ENCODE measurements at places on chromosomes 1 and 21.

GRCh38 chr1:17678011-17678410, 77.1 kb upstream of the ACTL8 start:
- DNase-seq: no peak

DNA sequence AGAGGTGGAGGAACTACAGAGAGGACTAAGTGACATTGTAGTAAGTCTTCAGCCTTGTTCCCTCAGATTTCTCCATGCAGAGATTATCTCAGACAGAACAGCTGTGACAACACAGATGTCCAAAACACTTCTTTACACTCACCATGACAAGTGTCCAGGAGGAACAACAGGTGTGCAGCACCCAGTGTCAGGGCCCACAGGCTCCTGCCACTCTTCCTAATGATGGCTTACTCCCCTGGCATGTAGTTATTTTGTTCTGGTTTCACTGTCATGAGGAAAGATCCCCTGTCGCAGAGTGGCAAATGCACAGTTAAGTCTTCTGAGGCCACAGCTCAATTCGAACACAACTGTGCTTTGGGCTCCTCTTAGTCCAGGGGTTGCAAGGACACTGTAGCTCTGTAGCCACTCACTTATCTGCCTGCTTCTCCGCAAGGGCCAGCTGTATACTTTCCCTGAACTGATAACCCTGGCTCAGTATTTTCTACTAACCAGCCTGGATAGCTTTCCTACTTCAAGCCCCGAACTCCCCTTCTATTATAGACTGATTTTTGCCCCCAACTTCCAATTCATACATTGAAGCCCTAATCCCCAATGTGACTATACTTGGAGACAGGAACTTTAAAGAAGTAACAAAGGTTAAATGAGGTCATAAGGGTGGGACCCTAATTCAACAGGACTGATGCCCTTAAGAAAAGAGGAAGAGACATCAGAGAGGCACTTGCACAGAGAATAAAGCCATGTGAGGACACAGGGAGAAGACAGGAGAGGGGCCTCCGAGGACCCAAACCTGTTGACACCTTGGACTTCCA, 11.1 kb downstream of the PDZK1 start:
- no peak for DNase-seq

- no peak for DNase-seq
Observed at GRCh38 chr1:227521782-227522181, 41.6 kb upstream of the ZNF678 start.

DNA sequence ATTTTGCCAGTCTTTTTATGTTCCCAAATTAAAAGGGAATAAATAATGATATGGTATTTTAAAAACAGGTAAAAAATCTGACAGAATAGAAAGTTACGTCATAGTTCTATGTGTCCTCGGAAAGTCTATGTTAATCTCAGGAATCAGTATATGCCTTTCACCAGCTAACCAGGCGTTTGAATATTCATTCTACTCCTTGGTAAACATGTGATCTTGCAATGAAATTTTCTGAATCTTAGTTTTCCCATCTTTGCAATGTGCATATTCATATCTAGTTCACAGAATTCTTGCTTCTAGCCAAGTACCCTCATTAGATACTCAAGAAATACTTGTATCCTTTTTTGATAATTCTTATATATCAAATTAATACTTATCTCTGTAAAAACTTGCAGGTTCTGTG, 179.4 kb downstream of the ZP4 start:
- no peak for DNase-seq

GRCh38 chr1:192266645-192267044, 50.1 kb upstream of the RGS21 start:
- no peak for DNase-seq

GRCh38 chr1:42750041-42750440, 10.0 kb upstream of the CLDN19 start:
- no peak for DNase-seq

DNA sequence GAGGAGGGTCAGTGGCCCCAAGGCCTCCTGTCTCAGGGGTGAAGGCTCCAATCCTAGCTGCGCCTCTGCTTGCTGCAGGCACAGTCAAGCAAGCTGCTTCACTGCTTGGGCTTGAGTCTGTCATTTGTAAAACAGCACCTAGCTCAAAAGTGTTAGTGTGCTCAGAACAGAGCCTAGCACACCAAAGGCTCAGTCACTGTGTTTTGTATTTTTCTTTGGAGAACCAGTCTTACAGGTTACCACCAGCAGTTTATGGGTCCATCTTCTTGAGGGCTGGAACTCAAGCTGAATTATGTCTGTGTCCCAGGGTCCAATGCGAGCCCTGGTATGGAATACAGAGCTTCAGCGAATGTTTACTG, 113.6 kb downstream of the DMRTB1 start:
- no peak for DNase-seq

DNA sequence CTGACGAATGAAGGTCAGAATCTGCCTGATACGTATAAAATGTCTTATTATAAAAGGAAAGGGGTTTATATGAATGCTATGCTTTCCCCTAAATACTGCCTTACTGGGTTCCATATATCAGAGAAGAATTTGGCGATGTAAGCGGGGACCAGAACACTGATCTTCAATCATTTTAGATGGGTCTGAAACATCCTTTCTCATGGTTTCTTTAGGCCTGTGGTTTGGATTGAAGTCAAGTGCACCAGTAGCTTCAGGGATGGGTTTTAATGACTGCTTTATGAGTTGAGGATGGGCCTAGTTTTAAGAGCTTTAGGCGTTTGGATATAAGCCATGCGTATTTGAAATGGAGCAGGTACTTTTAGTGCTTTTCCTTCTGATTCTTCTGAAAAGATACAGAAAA, 6.9 kb downstream of the FMN2 start:
- DNase-seq: no peak

- DNase-seq: no peak
Observed at GRCh38 chr1:180230791-180231505, 884 bp downstream of the LHX4 start.

DNA sequence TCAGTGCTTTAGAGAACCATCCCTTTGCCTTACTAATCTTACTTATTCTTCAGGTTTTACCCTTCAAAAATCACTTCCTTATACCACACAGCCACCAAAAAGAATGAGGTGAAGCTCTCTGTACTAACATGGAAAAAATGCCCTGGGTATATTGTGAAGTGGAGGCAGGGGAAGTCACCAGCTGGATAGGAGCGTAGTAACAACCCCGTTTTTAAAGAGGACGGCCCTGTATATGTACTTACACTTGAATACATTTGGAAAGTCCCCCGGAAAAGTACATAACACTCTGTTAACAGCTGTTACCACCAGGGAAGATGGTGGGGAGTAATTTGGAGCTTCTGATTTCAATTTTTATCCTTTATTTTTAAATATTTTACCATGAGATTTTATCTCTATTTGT, 28.2 kb upstream of the KHDRBS1 start:
- no peak for DNase-seq

DNA sequence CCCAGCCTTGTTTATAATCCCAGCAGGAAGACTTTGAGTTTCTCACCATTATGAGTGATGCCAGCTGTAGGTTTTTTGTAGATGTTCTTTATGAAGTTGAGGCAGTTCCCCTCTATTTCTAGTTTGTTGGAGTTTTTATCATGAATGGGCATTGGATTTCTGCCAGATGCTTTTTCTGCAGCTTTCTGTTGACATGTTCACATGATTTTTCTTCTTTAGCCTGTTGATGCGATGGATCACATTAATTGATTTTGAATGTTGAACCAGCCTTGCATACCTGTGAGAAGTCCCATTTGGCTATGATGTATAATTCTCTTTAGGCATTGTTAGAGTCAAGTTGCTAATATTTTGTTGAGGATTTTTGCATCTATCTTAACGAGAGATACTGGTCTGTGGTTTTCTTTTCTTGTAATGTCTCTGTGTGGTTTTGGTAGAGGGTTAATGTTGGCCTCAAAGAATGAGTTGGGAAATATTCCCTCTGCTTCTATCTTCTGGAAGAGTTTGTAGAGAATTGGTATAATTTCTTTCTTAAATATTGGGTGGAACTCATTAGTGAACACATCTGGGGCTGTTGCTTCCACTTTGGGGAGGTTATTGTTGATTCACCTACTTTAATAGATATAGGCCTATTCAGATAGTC, 33.2 kb downstream of the ZBTB40 start:
- no peak for DNase-seq

GRCh38 chr1:172679000-172679772, 20.3 kb downstream of the FASLG start:
- DNase-seq: no peak

GRCh38 chr1:112524251-112524650, 15.5 kb downstream of the WNT2B start:
- no peak for DNase-seq

DNA sequence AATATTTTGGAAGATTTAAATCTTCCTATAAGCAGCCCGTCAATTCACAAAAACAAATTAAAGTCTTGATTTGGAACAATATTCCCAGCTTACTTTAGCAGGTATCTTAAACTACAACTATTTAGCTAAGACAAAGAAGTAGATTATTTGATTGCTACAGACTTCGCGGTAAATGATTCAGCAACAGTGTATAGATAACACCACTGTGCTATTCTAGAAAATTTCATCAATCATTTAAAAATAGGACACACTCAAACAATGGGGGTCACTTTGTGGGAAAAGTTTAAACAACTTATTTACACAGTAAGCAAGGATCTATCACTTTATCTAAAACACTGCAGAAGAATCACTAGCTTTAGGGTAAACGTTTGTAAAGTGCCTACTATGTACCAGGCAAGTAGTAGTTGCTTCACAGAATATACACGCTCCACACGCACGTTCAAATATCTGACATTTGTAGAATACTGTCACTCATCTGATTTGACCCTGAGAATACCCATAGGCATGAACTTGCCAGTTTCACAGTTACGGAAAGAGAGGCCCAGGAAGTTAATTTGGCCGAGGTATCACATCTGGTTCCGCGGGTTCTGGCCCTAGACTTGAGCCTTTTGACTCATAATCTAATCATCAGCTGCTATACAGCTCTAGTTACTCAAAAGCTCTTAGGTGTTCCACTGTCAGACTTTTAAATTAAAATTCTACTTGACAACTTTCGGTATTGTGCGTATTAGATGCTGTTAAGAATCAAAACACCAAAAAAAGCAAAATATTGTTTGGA, 876 bp downstream of the DENND2C start:
- no peak for DNase-seq

DNA sequence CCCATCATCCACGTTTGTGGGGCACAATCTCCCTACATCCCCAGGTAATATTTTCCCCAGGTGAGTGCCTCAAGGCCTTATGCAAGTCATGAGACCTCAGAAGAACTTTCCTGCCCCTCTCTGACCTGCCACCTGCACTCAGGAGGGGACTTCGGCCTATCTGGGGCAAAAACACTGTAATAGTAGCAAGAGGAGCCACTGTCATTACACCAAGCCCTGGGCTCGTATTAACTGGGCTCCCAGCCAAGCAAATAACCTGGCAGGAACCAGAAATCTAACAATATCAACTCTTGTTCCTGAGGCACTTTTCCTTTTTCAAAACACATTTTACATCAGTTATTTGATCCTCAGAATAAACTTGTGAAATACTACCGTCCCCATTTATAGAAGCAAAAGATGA, 30.9 kb downstream of the LAMB3 start:
- DNase-seq: no peak

- no peak for DNase-seq
Observed at GRCh38 chr1:3389093-3389833, 65.2 kb upstream of the ARHGEF16 start.

GRCh38 chr1:221567859-221568507, 173.9 kb downstream of the DUSP10 start:
- no peak for DNase-seq

DNA sequence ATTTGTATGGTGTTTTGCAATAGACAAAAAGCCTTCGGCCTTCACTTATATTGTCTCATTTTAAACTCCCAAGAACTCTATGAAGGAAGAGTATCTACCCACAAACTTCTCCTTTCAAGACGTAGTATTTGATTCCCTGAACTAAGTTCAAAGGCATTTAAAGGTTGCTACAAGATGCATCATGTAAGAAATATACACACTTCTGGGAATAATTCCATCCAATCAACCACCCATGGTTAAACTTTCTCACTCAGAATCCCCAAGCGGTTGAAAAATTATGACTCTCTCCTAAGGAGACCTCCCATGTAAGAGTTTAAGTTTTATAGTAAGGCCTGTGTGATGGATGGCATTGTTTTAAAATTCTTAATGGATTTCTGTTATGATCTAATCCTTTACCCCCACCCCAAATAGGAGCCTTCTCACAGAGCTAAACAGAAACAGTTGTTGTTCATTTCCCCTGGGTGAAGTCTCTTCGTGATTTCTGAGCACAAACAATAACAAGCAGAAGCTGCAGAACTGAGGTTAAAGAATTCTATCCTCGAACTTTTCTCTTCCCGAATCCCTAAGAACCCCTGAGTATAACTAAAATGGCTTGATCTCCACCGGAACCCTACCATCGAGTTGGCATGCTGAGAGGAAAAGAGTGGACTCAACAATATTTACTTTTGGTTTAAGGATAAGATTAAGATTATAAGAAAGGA, 185.0 kb downstream of the TGFBR3 start:
- DNase-seq: no peak

DNA sequence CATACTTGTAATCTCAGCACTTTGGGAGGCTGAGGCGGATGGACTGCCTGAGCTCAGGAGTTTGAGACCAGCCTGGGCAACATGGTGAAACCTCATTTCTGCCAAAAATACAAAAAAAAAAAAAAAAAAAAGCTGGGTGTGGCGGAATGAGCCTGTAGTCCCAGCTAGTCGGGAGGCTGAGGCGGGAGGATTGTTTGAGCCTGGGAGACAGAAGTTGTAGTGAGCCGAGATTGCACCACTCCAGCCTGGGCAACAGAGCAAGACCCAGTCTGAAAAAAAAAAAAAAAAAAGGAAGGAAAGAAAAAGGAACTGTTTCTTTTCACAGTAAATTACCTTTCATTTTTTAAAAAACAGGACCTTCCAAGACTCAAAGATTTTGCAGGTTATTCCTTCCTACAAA, 29.5 kb downstream of the LIN9 start:
- no peak for DNase-seq

- DNase-seq: no peak
Observed at GRCh38 chr1:170790175-170790574, 126.2 kb downstream of the PRRX1 start.

- DNase-seq: no peak
Observed at GRCh38 chr1:48387409-48387808, 84.6 kb downstream of the SPATA6 start.

- no peak for DNase-seq
Observed at GRCh38 chr1:230061801-230062200, 5.2 kb upstream of the GALNT2 start.

GRCh38 chr1:36650200-36651065, 167.7 kb upstream of the CSF3R start:
- no peak for DNase-seq

DNA sequence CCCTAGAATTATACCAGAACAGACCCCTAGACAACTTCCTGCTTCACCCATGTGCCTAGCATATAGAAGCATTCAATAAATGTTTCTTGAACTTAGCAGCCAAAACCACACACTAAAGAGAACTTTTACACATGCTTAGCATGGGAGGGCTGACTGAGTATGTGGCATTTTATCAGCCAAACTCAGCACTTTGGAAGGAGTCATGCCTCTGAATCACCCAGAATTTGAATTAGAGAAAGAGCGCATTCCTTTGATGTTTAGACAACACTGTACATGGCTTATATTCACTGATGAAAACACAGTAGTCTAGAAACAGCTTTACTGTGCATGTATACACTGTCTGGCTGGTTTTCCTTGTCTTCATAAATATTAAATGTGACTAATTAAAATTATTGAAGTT, 26.1 kb downstream of the SPAG17 start:
- DNase-seq: no peak

All from pulmonary artery endothelial cell (primary cell).